ENCODE measurements at places on chromosomes 7 and 10.

GRCh38 chr10:75883081-75884072, 452.0 kb downstream of the LRMDA start:
- no peak for DNase-seq

DNA sequence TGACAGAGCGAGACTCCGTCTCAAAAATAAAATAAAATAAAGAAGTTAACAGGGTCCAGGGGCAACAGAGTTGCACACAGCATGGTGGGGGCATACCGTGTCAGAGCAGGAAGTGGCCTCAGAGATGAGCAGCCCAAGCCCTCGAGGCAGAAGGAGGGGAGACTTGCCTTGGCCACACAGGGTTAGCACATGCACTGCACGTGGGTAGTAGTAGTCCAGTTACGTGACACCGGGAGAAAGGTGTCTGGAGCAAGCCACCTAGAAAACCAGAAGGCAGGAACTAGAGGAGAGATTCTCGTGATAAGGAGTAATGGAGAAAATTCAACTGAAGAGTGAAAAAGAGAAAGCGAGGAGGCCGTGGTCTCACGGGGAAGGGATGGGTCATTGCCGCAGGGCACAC, 9.8 kb upstream of the DENND2A start:
- no peak for DNase-seq

DNA sequence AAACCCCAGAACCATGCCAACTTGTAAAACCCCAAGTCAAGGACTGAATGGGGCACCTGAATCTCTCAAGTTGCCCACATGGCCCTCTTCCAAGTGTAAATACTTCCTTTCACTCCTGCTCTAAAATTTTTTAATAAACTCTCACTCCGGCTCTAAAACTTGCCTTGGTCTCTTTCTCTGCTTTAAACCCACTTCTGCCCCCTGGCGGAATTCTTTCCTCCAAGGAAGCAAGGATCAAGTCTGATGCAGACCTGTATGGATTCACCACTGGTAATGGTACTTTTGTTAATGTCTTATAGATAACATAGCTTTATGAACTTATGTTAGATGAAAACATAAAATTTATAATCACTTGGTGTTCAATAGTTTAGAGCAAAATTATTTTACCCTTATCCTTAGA, 33.8 kb downstream of the SLC16A9 start:
- DNase-seq = no peak

GRCh38 chr7:90412458-90413184, 9.4 kb downstream of the CLDN12 start:
- no peak for DNase-seq

GRCh38 chr7:41445946-41446345, 256.9 kb downstream of the INHBA start:
- no peak for DNase-seq

- no peak for DNase-seq
Measured at GRCh38 chr10:28954211-28954610, 276.9 kb downstream of the BAMBI start.

- DNase-seq = no peak
Measured at GRCh38 chr10:49049660-49050059, 65.7 kb downstream of the VSTM4 start.

GRCh38 chr7:98135984-98136383, 29.3 kb downstream of the LMTK2 start:
- DNase-seq = no peak

DNA sequence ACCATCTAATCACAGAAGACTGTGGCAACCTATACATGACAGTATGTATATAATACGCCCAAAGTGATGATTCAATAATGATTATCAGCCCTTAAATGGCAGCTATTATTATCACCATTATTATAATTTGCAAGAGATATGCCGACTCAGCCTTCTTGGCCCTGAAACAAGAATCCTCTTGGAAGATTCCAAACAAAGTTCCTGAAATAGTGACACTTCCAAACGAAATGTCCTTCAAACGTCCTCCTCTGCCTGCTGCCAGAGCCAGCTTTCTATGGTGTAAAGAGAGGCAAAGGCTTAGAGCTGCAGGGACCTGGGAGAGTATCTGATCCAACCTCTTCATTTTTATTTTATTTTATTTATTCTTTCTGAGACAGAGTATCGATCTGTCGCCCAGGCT, 36.0 kb downstream of the NRAP start:
- DNase-seq = no peak

DNA sequence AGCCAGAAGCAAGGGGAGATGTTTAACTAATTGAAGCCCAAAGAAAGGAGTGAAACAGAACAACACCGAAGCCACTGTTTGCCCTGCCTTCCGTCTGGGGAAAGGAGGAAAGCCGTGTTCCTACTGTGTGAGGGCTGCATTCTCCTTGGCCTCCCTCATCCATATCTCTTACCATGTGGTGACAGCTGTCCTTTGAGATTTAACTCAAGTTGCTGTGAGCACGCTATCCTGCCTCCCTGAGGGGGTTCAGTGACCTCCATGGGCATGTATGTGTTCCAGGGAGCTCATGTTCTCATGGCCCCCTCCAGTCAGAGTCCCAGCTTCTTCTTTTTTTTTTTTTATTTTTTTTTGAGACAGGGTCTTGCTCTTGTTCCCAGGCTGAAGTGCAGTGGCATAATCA, 26.2 kb upstream of the CRHR2 start:
- DNase-seq = no peak

DNA sequence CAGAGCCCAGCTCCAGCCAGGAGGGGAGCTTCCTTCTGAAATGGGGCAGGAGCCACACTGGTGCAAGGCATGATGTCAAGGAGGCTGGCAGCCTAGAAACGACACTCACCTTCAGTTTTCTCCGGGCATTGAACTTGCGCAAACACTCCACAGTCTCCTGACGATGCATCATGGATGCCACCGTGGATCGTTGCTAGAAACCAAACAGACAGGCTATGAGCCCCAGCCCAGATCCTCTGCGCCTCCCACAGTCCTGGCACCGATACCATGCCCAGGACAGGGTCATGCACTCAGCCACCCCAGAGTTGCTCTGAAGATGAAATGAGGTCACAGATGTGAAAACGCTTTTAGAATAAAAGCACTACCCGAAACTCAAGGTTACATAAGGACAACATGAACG, 31.0 kb upstream of the NDST2 start:
- no peak for DNase-seq

Data from SHP77 (cell line).